Pancreas (tissue), 10 donors: ENCODE measurements at places on chromosomes 7 and 10. TPM values are rescaled to one million over a fixed set of nuclear protein-coding genes. Genes with fewer than 3 reads are reported as not detected.

- no peak overlapping the region for H3K27ac ChIP-seq
- no peaks in the 10 kb centered on the region for H3K4me1 ChIP-seq
- no peak for DNase-seq
- no peak overlapping the region for H3K4me3 ChIP-seq
- no peaks in the 10 kb centered on the region for H3K27me3 ChIP-seq
- H3K36me3 ChIP-seq = no peaks in the 10 kb centered on the region
Measured at GRCh38 chr7:135768064-135768463, 19.5 kb upstream of the FAM180A start.

DNA sequence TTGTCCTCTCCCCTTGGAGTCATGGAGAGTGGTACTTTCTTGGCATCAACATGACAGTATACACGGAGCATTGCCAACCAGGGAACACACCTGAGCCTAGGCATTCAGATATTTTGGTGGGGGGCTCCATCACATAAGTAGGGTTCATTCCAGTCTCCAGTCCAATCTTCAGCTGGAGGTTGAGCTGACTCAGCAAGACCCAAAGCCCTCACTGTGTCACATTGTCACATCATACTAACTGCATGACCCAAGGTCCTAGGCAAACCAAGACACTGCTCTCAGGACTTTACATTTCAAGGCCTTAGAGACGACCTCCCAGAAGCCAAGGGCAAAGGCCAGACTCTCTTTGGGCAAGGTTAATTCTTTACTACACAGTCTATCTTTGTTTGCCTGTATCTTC, 190.1 kb downstream of the TMEM178B start:
- no peak overlapping the region for H3K4me3 ChIP-seq
- no peaks in the 10 kb centered on the region for H3K27me3 ChIP-seq

DNA sequence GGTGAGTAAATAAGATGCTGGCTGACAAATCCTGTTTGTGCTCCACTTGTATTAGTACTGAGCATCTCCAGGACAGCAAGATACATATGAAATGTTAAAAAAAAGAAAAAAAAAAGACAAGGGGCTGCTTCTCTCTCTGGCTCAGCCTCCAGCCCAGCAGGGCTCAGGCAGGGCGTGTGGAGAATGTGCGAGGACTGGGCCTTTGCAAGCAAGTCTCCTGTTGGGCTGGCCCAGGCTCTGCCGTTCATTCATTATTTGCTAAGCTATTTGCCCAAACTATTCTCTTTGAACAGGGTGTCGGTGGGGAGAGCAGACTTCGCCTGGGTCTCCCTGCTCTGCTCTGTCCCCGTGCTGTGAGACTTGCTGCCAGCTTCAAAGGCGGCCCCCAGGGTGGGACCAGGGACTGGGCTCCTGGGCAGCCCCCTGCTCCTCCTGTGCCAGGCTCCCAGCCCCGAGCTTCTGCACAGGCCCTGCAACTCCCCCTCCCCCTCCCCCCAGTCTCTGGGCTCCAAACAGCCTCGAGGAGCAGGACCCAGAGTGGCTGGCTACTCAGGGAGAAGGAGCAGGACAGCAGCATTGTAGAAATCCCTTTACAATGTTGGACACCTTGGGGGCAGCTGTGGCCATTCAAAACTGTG, 25.6 kb upstream of the MGMT start:
- no peak overlapping the region for H3K4me3 ChIP-seq
- H3K27ac ChIP-seq = no peak overlapping the region
- H3K27me3 ChIP-seq = no peaks in the 10 kb centered on the region
- DNase-seq = no peak

DNA sequence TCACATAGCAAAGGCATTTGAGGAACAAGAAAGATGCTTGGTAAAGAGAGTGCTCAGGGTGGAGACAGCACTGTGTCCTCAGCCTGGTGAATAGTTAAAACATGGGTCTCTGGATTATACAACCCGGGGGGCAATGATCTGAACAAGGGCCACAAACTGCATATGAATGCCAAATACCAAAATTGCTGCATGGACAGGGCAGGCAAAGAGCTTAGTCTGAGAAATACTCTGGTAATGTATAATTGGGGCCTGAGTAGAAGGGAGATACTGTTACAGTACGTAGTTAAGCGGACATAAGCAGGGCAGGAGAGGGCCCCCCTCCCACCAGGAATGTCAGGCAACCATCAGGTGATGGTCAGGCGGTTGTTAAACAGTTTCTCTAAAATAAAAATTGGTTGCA, 99.3 kb upstream of the CDK1 start:
- no peak for DNase-seq
- H3K4me3 ChIP-seq = no peak overlapping the region
- H3K27me3 ChIP-seq = no peaks in the 10 kb centered on the region
- no peaks in the 10 kb centered on the region for H3K36me3 ChIP-seq

DNA sequence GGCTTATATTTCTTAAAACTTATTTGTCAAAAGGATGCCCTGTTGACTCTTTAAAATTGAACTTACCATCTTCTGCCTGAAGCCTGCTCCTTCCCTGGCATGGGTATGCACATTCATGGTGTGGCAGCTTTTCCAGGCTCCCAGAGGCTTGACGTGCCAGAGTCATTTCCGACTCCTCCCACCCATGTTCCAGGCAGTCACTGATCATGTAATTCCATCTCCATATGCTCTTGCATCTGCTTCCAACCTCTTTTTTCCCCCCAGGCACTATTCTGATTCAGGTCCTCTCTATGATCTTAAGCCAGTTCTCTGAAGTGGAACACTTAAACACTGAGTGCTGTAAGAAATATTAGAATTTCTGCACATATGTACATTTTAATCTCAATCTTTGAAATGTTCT, 82.2 kb downstream of the CFAP58 start:
- DNase-seq = no peak
- H3K27ac ChIP-seq = no peak overlapping the region
- H3K36me3 ChIP-seq = no peaks in the 10 kb centered on the region
- H3K4me1 ChIP-seq = no peaks in the 10 kb centered on the region

- H3K4me3 ChIP-seq = no peak overlapping the region
- no peaks in the 10 kb centered on the region for H3K36me3 ChIP-seq
- no peaks in the 10 kb centered on the region for H3K27me3 ChIP-seq
- H3K27ac ChIP-seq = peak overlapping the region; percentile 61
- H3K4me1 ChIP-seq = peaks cover 33% of the 10 kb centered on the region
- DNase-seq = no peak
Measured at GRCh38 chr10:77377678-77378352, 259.8 kb downstream of the KCNMA1 start.

DNA sequence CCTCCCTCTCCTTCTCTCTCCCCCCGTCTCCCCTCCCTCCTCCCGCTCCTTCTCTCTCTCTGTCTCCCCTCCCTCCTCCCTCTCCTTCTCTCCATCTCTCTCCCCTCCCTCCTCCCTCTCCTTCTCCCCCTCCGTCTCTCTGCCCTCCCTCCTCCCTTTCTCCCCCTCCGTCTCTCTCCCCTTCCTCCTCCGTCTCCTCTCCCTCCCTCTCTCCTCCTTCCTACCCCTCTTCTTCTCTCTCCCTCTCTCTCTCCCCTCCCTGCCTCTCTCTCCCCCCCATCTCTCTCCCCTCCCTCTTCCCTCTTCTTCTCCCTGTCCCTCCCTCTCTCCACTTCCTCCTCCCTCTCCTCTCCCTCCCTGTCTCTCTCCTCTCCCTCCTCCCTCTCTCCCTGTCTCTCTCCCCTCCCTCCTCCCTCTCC, 32.2 kb downstream of the AP5Z1 start:
- no peaks in the 10 kb centered on the region for H3K27me3 ChIP-seq

DNA sequence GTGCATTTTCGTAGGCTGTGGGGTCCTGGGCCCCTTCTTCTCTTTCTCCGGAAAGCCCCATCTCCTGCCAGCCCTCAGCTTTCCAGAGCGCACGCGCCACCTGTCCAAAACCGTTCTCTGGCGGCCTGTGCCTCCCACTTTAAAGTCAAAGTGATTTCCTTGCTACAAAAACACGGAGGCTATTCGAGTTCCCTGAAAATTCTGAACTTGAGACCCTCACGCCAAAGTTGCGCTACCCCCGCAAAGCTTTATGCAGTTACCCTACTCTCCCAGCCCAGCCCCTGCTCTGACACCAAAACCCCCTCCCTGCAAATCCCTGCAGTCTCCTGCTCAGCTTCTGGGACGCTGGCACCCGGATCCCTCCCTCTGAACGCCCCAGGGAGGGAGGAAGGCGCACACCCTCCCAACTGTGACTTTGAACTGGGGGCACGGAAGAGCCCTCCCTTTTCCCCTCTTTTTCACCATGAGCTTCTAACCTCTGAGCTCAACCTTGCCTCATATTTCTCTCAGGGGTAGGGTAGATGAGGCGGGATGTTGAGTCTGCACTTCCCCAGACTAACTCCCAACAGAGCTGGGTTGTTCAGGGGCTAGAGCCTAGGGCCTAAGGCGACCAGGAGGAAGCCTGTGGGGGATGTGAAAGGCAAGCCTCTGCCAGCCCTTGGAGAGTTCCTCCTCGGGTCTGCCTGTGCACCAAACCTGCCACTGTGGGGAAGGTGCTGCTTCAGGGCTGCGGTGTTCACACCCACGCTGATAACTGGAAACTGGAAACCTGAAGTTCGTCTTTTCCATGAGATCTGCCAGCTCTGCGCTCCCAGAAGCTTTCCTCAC, 2.7 kb upstream of the PAX4 start:
- no peak for DNase-seq
- no peaks in the 10 kb centered on the region for H3K36me3 ChIP-seq
- H3K4me1 ChIP-seq = no peaks in the 10 kb centered on the region
- no peak overlapping the region for H3K4me3 ChIP-seq
- H3K27ac ChIP-seq = no peak overlapping the region

DNA sequence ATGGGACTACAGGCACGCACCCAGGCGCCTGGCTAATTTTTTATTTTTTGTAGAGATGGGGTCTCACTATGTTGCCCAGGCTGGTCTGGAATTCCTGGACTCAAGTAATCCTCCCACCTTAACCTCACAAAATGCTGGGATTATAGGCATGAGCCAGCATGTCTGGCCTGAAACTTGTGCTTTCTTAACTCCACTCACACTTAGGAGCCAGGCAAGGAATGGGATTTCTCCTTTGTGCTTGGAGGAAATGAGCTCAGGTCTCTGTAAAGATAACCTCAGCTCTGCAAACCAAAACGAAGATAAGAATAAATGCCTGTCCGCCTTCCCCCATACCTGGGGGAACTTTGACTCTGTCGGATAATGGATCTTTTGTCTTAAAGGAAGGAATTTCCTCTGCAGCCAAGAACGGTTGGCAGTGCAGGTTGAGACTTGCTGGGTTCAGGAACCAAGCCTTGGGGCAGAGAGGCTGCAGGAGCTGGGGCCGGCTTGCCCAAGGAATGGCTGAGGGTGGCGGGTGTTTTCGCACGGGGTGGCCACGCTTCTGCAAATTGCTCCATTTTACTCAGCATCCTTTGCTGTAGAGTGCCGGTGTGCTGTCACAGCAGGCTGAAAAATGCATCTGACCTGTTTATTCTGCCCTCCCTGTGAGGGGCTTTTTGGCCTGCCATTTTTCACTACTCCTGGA, 174.2 kb downstream of the KIAA1217 start:
- no peak overlapping the region for H3K4me3 ChIP-seq
- no peaks in the 10 kb centered on the region for H3K36me3 ChIP-seq
- H3K4me1 ChIP-seq = peaks cover 7% of the 10 kb centered on the region
- no peaks in the 10 kb centered on the region for H3K27me3 ChIP-seq
- peak overlapping the region; percentile 87 for H3K27ac ChIP-seq
- DNase-seq = peak; percentile 58

DNA sequence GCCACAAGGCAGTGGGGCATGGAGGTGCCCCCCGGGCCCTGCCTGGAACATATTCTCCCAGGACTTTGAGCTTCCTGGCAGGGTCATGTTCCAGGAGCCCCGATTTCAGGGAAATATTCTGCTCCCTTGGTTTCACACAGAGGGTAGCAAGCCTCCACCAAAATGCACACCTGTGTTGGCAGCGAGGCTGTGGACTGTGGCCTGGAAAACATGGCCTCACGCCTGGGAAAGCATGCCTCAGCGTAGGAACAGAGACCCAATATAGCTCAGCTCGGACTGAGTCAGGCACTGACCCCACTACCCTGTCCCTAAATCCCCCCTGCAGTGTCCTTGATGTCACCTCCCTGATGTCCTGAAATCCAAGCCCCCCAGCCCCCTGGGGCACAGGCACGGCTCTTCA, 92.0 kb downstream of the KCNMA1 start:
- H3K27me3 ChIP-seq = no peaks in the 10 kb centered on the region
- no peak overlapping the region for H3K4me3 ChIP-seq
- H3K4me1 ChIP-seq = no peaks in the 10 kb centered on the region
- H3K36me3 ChIP-seq = no peaks in the 10 kb centered on the region
- no peak overlapping the region for H3K27ac ChIP-seq

DNA sequence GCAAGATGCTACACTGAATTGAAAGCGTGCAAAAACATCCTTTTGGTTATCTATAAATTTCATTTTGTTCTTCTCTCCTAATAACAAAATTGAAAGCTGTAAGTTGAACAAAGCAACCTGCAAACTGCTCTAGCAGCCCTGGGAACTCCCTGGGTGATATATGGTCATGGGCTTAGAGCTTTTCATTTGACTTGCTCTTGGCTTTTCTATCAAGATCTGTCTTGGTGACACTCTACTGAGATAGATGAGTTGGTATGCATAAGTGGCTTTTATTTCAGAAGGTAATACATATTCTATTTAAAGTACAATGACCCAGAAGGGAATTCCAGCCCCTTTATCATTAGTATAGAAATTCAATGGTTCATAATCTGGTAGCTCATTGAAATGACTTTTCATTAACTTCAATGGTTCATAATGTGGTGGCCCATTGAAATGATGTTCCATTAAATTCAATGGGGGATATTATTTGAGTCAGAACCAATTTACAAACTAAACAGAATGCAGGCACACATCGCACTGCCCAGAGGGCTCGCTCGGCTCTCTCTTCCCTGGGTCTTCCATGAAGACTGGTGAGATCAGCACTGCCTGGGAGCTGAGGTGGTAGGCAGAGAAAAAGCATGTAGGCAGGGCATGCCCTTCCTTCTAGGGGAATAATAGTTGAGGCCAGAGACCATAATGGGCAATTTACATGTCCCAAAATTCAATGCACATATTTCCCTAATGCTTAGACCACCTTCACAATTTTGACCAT, 10.1 kb upstream of the KCNMA1 start:
- H3K4me3 ChIP-seq = no peak overlapping the region
- DNase-seq = no peak
- no peaks in the 10 kb centered on the region for H3K4me1 ChIP-seq
- H3K36me3 ChIP-seq = no peaks in the 10 kb centered on the region

DNA sequence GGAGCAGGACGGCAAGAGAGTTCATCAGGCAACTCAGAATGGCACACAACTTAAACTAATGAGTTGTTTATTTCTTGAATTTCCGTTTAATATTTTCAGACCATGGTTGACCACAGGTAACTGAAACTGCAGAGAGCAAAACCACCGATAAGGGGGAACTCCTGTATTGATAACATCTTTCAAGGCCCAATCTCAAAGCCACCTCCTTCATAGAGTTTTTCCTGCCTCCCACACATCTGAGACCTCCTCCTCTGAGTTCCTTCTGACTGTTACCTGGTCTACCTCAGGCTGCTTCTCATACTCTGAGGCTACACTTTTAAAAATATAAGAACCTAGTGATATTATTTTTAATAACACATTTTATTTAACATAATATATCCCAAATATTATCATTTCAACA, 341.5 kb upstream of the NPVF start:
- no peaks in the 10 kb centered on the region for H3K4me1 ChIP-seq
- no peak overlapping the region for H3K4me3 ChIP-seq
- no peak overlapping the region for H3K27ac ChIP-seq

The IFIT1 gene
- total RNA-seq = 4.0 TPM

The AZGP1 gene
- 197 TPM for total RNA-seq

The PTER gene
- total RNA-seq = 11.7 TPM

The TMEM72 gene
- total RNA-seq = 2.3 TPM

The DNAJC9 gene
- total RNA-seq = 6.7 TPM

The SPDYE8 gene
- not detected for total RNA-seq

The ANK3 gene
- total RNA-seq = 15.7 TPM
